ENCODE measurements at places on chromosomes 11 and 22. TPM values are rescaled to one million over a fixed set of nuclear protein-coding genes. Genes with fewer than 3 reads are reported as not detected.

GRCh38 chr22:39249086-39249704 lies 4.4 kb upstream of the PDGFB start:
- DNase-seq: no peak

DNA sequence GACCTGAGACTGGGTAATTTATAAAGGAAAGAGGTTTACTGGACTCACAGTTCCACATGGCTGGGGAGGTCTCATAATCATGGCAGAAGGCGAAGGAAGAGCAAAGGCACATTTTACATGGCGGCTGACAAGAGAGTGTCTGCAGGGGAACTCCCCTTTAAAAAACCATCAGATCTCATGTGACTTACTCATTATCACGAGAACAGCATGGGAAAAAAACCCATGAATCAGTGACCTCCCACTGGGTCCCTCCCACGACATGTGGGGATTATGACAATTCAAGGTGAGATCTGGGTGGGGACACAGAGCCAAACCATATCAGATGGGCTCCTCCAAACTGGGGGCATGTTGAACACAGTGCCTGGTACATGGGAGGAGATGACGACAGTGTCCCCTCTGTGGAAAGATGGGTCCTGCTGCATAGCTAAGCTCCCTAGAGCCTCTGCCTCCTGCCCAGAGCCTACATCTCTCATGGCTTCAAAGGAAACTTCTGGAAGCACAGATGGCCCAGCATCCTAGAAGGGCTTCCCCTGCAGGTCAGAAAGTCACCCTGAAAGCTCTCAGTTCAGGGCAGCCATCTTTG lies 46.1 kb downstream of the MYEOV start:
- no peak for DNase-seq

ART1 gene
- total RNA-seq: not detected

MUC15 gene
- total RNA-seq: not detected

- no peak for DNase-seq
Measured at GRCh38 chr11:32918427-32918826, 25.8 kb downstream of the QSER1 start.

GRCh38 chr11:121235057-121235456 lies 57.5 kb upstream of the SC5D start:
- no peak for DNase-seq

GAB2 gene
- 0.98 TPM for total RNA-seq

DNA sequence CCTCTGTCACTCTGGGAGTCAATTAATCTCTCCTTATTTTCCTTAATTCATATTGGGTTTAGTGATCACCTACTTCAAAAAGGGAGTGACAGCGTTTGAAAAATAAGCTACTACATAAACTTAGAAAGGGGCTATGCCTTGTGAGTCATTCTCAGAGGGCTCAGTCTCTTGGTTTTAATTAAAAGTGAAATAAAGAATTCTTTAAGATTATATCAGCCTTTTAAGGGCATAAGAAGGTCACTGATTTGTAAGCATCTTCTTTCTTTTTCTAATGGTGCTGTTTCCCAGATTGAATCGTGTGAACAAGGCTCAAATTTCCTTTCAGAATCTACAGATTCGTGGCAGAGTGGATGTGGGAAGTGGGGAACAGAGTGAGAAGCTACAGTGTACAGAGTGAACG lies 636.2 kb upstream of the CCDC90B start:
- DNase-seq: no peak

GGTLC2 gene
- total RNA-seq: not detected

DNA sequence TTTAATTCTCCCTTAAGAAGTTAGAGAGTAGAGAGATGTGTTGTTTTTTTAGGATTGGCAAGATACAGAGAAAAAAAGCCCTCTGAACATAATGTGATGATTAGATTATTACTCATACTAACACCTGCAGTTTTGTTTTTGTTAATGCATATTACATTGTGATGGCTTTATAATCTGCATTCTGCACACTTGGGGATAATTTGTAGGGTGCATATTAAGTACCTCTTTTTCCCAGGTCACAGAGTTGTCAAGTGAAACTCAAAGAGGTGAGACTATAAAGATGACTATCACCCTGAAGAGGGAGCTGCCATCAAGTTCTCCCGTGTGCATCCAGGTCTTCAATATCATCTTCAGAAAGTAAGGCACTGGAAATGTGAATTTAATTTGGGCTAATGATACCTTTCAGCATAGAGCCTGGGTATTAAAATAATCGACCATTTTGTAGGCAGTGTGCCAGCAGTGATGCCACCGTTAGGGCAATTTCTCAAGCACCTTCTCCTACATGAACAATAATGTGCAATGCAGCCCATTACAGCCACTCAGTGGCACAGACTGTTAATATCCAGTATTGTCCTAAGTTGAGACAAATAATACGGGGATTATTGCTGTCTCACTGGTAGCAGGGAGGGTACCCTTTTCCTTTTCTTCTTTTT lies 16.2 kb downstream of the PIWIL4 start:
- DNase-seq: no peak

GRCh38 chr11:95296621-95297025 lies 65.6 kb upstream of the SESN3 start:
- DNase-seq: no peak

ANKK1 gene
- 0.14 TPM for total RNA-seq

SMTNL1 gene
- not detected for total RNA-seq

- no peak for DNase-seq
Measured at GRCh38 chr22:45334068-45334467, 24.3 kb downstream of the FAM118A start.

DNA sequence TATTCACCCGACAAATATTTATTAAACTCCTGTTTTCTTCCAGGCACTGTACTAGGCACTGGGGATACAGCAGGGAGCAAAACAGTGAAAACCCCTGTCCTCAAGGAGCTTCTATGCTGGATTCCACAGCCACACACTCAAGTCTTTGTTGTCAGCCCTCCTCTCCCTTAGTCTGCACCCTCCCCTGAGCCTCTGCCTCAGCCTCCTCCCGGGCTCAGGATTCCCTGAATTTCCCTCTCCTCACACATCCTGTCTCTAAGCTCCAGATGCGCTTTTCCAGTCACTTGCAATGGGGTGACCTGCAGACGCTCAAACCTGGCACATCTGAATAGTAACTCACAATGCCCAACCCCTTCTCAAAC lies 13.5 kb upstream of the TUB start:
- DNase-seq: no peak

DNA sequence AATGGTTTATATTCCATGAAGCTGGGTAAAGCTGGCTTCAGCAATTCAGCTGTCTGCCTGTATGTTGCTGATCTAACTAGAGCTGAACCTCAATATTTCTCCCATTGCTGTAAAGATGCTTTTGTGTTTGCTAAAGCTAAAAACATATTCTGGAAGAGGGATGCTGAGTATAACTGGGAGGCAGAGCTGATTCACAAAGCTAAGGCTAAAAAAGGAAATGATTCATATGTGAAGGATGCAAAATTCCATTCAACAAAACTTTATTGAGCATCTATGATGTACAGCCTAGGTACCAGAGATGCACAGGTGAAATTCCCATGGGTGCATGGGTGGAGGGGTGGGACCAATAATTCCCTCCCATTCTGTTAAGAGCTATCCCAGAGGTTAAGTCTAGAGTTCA lies 193.9 kb downstream of the KIF18A start:
- DNase-seq: no peak

GRCh38 chr11:128361451-128362020 lies 225.8 kb downstream of the ETS1 start:
- DNase-seq: no peak

DNA sequence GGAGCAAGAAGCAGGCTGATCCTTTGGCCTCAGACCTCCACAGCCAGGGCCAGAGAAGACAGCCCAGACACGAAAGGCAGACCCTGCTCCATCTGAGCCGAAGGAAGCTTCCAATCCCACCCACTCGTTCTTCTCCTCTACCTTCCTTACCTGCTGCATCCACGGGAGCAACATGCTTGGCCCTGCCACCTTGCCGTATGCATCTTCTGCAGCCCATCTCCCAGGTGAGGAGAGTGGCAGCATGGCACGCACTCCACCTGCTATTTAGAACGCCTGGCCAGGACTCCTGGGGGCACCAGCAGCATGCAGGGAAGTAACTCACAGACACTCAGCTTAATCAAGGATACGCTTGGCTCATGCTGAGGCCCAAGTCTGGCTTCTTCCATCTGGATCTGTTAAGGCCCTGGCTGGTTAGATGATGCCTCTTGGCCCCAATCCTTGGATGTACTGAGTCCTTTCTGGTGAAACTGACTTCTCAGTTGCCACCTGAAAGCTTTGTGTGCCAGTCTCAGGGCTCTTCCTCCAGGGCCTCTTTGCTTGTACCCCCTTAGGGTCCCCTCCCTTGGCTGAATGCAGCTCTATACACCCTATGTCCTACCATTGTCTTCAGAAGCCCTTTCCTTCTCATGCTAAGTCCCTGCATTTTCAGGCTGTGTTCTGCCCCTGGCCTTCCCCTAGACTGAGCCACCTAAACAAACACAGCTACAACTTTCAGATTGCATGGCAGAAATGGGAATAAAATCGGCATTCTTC lies 604.9 kb downstream of the BUD13 start:
- DNase-seq: no peak

DNA sequence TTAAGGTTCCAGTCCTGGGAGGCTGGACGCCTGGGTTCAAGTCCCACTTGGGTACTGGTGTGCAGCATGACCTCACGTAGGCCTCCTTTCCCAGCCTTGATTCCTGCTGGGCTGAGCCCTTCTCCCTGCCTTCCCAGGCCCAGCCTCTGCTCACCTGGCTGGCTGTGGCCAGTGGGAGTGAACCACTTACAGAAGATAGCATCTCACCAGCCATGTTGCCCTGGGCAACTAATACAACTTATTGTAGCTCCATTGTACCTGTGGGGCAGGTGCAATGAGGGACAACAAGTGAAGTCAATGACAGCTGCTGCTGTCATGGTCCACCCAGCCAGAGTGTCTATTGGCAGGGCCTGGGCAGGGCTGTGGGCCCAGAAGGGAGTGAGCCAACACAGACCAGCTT lies 48.4 kb upstream of the MPEG1 start:
- DNase-seq: no peak

ART5 gene
- total RNA-seq: not detected

- DNase-seq: no peak
Measured at GRCh38 chr11:105689631-105690030, 79.8 kb downstream of the GRIA4 start.

- DNase-seq: peak; percentile 40
Measured at GRCh38 chr11:78646564-78647185, 72.0 kb upstream of the NARS2 start.

DNA sequence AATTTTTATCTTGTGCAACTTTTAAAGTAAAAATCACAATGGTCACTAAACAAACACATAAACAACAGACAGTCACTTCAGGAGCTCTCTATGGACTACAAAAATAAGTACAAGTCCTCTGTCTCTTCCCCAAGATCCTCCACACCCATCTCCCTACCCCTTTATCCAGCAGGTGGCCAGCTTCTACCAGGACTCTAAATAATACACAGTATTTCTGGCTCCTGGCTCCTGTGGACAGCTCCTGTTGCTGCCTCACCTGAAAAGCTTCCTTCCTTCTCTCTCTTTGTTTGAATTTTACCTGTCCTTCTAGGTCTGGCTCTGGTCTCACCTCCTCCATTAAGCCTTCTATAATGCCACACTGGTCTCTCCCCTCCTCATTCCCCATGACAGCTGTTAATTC lies 86.1 kb downstream of the CLPB start:
- no peak for DNase-seq

- no peak for DNase-seq
Measured at GRCh38 chr11:9604134-9604533, 30.7 kb downstream of the WEE1 start.

OR52H1 gene
- total RNA-seq: not detected

RPL27A gene
- 1,154 TPM for total RNA-seq

FADS1 gene
- 18.1 TPM for total RNA-seq

OR51B5 gene
- total RNA-seq: not detected

GRCh38 chr11:27592098-27592780 lies 85.7 kb upstream of the LIN7C start:
- no peak for DNase-seq

DNA sequence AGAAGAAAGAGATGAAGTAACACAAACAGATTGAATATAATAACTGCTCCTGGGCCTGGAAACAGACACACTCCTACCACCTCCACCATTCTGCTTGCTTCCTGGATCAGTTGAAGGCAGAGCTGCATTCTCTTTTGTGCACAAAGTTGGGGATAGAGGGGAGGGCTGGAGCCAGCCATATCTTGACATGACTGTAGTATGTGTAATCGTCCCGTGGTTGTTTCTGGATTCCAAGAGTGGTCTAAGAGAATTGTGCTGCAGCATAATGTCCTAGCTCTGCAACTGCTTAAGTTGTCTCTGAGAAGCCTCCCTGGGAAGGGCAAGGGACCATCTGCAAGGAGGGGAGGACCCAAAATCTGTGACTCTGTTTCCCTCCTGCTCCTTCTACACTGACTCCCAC lies 3.2 kb downstream of the CRY2 start:
- DNase-seq: no peak

GRCh38 chr22:27984001-27984695 lies 65.1 kb upstream of the PITPNB start:
- no peak for DNase-seq

GRCh38 chr11:68574308-68574707 lies 110.0 kb upstream of the GAL start:
- DNase-seq: no peak

DNA sequence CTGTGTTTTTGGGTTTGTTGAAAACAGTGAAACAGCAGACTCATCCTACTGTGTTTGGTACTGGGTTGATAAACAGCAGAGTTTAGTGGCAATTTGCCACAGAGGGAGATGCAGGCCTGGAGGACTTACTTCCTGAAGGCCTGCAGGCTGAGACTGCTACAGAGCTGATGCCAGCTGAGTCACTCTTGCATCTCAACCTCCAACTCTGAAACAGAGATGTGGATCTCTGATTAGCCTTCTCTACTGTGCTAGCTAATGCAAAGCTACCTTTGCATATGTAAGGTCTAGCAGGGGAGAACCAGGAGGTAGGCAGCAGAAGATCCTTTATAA lies 14.3 kb downstream of the ATP5MG start:
- DNase-seq: no peak

GRCh38 chr11:83641511-83641910 lies 355.3 kb upstream of the CCDC90B start:
- DNase-seq: no peak

DNA sequence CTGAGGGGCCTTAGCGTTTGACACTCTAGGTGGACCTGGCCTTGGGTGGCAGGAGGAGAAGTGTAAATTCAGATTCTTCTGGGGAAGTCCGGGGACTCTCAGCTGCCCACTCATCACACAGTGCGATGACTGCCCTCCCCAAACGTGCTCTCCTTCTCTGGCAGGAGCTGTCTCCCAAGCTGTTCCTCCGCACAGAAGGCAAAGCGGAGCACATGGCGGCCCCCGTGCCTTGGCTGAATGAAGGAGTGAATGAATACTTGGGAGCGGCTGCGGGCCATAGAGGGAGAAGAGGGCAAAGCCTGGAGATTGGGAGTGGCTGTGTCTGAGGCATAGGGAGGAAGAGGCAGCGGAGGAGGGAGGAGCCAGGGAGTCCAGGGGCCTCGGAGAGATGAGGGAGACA lies 6.9 kb upstream of the NAA40 start:
- no peak for DNase-seq

Measured in activated naive CD8-positive, alpha-beta T cell treated with anti-CD3 and anti-CD28 coated beads for 36 hours (primary cell).